ENCODE measurements at places on chromosomes 2 and 18.

DNA sequence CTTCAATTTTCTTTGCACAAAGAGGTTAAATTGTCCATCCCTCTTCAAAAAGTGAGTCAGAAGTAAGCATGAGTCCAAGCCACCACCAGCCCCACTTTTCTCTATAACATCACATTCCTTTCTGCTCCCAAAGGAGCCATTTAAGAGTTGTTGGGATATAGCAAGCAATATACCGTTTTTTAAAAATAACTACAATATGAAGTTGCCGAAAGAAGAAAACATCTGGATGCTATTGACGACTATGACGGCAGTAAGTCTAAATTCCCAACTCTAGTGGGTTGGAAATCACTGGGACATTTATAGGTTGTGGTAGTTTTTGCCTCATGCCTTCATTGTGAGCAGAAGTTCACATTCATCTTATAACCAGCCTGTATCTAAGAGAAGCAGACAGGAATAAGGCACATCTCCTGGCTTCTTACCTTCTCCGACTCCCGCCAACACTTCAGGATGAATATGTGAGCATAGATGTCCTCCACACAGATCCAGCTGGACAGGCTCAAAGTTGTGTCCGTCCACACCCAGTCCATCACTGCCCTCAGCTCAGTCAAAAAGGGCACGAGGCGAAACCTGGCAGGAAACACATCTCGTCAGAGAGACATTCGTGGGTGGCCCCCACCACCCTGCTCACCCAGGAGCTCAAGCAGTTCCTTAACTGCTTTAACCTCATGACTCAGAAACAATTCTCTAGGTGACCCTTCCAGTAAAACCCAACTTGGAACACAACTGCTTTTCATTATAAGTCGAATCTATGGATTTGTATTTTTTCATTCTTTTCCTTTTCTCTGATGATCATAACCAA is 163.6 kb downstream of the NAPG start:
- no peak for DNase-seq

DNA sequence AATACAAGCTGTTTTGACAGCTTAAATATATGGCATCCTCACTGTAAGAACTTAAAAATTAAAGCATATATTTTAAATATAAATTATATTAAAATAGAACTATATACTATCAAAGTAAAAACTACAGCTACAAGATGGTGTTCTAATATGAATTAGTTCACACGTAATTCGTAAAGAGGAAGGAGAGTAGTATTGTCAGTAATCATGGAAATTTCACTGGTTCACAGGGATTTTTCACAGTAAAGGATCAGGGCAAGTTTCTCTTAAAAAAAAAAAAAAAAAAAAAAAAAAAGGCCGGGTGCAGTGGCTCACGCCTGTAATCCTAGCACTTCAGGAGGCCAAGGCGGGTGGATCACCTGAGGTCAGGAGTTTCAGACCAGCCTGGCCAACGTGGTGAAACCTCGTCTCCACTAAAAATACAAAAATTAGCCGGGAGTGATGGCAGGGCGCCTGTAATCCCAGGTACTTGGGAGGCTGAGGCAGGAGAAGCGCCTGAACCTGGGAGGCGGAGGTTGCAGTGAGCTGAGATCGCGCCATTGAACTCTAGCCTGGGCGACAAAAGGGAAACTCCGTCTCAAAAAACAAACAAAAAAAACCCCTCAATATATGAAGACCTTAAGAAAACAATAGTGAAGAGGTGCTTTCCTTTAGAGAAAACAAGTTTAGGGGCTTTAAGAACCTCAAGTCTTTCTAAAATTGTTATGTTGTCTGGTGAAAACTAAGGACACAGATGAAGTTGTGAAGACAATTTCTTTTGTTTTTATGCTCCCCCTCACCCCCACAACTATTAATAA is 32.5 kb downstream of the PNO1 start:
- no peak for DNase-seq

GRCh38 chr18:59921384-59921891 is 21.6 kb downstream of the PMAIP1 start:
- no peak for DNase-seq

DNA sequence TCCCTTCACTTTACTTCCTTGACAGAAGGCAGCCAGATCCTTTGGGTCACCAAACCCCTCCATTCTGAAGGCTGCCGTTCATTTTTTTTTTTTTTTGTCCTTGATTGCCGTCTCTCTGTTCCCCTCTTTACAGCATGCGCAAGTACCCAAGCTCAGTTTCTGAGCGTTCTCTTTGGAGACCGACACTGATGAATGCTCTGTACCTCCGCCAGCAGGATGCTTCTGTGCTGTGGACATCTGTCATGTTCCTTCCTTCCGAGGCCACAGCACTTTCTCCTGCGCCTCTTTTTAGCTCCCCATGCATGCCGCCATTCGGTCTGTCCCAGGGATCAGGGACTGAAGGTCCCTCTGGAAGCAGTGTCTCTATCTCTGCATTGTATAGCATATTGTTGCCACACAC is 278.7 kb upstream of the RAB12 start:
- DNase-seq = no peak

DNA sequence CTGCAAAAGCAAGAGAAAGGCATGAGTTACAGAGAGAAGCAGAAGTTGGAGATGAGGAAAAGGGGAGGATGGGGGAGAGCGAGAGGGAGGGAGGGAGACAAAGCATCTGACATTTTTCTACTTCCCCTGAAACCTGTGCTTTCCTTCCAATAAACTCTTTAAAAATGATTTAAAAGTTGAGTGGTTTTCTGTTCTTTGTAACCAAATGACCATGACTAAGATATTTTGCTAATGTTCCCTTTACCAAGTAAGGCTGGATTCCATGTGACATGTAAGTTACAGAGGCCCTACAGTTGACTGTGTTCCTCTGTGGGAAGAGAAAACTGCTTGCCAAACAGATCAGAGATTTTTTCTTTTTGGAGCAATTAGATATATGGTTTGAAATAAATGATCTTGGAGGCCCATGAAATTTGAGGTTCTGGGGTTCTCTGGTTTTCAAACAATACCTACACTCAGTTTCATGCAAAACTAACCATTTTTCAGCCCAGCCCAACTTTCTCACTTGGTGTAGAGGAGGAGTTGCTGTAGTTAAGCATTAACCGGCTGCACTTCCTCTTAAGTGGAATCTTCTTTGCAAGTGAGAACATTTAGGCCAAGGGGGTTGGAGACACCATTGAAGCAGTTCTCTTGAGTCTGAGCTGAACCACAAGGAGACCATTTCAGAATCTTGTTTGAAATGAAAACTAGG is 34.5 kb downstream of the INSIG2 start:
- DNase-seq = no peak

DNA sequence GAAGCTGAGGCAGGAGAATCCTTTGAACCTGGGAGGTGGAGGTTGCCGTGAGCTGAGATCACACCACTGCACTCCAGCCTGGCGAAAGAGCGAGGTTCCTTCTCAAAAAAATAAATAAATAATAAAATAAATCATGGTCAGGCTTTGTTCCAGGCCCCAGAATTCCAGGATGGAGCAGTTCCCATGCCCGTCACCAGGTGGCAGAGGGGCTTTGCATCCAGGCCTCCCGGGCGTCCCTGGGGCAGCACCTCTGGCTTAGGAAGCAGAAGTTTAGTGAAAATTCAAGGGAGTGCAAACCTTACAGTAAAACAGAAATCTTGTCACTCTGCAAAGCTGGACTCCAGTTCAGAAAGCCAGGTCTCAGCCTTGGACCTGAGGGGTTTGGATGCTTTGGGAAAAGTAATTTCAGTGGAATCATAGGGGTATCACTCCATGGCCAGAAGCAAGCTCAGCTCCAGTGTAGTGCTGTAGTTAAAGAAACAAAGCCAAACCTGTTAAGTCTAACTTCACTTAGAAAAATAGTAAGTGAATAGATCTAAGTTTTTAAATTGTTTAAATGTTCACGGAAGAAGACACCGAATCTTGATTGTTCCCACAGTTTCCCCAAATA is 512.7 kb downstream of the CMPK2 start:
- DNase-seq = no peak

- no peak for DNase-seq
Observed at GRCh38 chr2:110790907-110791306, 58.5 kb downstream of the ACOXL start.

- no peak for DNase-seq
Observed at GRCh38 chr2:204134421-204134820, 197.9 kb downstream of the ICOS start.

DNA sequence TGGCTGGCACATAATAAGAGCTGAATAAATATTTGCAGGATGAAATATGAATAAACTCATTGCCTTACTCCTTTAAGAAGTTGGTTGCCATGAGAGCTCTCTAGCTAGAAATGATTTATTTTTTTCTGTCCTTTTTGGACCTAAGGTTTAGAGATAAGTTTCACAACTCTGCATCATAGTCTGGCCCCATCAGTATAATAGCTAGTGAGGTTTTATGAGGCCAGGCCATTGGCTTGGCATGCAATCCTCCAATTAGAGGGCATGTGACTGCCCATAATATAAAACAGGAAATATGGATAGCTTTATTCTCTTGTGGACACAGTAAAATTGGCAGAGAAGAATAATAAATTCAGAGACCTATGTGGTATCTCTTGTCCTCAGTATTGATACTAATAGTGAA is 26.2 kb upstream of the INSIG2 start:
- DNase-seq = no peak

DNA sequence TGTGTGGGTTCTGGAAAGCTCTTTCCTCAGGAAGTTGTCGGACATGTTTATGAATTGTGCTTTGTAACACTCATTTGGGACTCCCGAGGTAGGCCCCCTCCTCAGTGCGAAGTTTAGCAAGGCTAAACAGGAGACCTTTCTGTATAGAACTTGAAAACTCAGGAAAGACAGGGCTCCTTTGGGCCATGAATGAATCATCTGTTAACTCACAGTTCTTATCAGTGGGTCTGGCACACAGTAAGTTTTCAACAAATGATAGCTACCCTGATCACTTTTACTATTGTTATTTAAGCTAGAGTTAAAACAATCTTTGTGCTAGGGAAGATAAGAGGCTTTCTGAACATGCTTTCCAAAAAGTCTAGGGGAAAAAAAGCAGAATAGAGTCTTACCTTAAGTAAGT is 430.5 kb upstream of the ETAA1 start:
- DNase-seq = no peak

- no peak for DNase-seq
Observed at GRCh38 chr2:179898873-179899272, 37.5 kb upstream of the ZNF385B start.

DNA sequence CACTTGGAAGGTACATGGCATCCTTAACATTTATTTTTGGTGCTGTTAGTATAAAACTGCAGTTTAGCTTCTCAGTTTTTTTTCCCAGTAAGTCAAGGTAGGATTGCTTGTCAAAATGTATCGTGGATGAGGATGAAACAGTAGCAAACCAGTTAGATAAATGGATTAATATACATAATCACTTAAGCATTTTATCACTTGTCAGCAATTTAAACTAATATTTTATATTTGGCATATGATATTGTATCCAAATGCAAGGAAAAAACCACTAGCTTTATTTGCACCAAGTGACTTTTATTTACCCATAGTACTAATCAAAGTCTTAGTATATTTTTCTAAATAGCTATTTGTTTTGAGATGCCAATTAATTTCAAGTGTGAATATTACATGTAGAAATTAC is 137.7 kb upstream of the XIRP2 start:
- no peak for DNase-seq

DNA sequence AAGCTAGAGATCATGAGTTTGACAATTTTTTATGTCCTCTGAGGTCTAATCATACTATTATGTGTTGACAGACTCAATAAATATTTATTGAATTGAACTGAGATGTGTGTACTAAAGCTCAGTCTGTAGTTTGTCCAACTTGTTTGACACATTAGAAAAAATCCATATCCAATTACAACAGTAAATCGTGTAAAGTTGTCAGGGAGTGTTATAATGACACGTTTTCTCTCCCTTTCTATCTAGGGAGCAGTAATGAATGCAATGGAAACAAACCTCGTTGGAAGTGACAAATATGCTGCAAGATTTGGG is 28.4 kb downstream of the ITGA4 start:
- no peak for DNase-seq

DNA sequence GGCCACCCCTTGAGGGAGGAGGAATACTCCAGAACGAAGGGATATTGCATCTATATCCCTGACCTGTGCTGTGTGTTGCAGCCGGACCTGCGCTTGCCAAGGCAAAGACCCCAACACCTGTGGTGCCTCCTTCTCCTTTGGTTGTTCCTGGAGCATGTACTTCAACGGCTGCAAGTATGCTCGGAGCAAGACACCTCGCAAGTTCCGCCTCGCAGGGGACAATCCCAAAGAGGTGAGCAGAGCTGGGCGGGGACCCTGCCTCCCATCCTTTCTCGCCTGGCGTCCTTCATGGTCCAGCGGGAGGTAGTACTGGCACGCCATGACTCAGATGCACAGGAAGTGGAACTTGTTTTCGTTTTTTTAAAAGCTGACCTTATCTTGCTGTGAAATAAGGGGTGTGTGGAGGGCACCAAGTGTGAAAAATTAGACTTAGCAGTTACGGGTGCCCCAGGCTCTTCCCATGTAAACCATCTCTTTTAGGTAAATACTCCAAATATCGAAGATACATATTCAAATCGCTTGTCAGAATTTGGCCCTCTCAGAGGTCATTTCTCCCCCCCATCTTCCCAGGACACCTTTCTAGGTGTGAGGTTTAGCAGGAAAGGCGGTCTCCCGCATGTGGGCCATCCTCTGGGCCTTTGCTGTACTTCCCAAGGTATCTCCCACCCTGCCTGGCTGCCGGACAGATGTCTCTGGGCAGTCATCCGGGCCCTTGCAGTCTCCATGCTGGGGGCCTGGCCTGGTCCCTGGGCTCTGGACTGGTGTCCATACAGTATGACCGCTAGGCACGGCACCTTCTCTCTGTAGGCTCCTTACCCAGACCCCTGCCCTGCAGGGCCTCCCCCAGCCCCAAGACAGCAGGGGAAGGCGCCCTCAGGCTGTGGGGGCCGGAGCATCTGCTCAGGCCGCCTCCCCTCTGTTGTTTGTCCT is 57.6 kb downstream of the BOLA3 start:
- DNase-seq = no peak

- no peak for DNase-seq
Observed at GRCh38 chr2:30629866-30630265, 177.4 kb downstream of the CAPN13 start.

- DNase-seq = no peak
Observed at GRCh38 chr2:101728865-101729264, 31.4 kb downstream of the MAP4K4 start.

DNA sequence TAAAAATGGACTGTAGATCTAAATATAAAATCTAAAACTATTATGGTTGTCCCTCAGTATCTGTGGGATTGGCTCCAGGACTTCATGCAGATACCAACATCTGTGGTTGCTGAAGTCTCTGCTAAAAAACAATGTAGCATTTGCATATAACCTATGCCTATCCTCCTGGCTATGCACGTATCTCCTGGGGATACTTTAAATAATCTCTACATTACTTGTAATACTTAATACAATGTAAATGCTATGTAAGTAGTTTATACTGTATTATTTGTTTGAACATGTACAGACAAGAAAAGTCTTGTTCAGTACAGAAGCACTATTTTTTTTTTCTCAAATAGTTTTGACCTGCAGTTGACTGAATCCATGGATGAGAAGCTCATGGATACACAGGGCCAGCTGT is 134.9 kb downstream of the ZAP70 start:
- no peak for DNase-seq

DNA sequence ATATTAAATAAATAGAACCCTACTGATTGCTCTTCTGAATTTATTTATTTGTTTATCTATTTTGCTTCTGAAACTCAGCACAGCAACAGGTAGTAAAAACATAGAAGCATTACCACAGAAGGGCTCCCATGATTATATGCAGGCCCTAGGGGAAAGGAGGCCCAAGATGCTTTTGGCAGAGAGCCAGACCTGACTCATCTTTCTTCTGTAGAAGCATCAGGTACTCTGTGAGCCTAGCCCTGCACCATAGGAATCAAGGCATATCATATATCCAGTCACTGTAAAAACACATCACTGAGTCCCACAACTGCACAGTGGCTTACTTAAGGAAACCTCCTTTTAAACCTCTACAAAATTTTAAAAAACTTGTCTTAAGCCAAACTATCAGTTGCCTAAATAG is 1.8 kb downstream of the SCN9A start:
- DNase-seq = no peak
